Transverse colon (tissue), 4 donors: ENCODE measurements at places on chromosomes 2 and 18. TPM values are rescaled to one million over a fixed set of nuclear protein-coding genes. Genes with fewer than 3 reads are reported as not detected.
A peak's percentile ranks its signal among the peaks of the same experiment; 100 is the strongest.

Gene SLC30A3
- not detected for total RNA-seq

GRCh38 chr2:95292623-95293260, 4.4 kb upstream of the KCNIP3 start:
- DNase-seq: no peak

DNA sequence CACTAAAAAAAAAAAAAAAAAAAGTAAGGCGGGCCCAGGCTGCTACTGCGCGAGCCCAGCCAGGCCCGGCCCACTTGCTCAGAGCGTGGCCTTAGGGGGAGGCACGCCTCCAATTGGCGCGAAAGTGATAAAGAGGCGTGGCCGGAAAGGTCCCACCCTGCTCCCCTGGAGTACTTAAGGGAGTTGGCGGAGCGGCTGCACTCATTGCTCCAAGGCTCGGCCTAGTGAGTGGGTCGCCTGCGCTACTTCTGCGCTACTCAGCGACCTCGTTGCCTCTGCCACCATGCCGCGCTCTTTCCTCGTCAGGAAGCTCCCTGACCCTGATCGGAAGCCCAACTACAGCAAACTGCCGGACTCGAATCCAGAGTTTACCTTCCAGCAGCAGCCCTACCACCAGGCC, 36.9 kb downstream of the UNC80 start:
- no peak for DNase-seq

DNA sequence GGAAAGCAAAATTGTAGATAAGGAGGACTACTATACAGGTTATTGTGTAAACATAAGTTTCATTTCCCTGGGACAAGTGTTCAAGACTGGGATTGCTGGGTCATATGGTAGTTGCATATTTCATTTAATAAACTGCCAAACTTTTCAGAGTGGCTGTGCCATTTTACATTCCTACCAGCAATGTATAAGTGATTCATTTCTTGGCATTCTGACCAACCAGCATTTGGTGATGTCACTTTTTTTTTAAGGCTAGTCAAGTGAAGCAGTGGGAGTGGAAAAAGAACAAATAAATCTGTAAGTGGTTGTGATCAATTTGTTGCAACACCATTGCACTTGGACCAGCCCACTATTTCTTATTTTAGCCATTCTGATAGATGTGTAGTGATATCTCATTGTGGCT, 5.2 kb upstream of the CHCHD5 start:
- no peak for DNase-seq

- no peak for DNase-seq
Measured at GRCh38 chr2:23414106-23414505, 29.1 kb downstream of the KLHL29 start.

- no peak for DNase-seq
Measured at GRCh38 chr2:42839809-42840501, 47.6 kb upstream of the HAAO start.

DNA sequence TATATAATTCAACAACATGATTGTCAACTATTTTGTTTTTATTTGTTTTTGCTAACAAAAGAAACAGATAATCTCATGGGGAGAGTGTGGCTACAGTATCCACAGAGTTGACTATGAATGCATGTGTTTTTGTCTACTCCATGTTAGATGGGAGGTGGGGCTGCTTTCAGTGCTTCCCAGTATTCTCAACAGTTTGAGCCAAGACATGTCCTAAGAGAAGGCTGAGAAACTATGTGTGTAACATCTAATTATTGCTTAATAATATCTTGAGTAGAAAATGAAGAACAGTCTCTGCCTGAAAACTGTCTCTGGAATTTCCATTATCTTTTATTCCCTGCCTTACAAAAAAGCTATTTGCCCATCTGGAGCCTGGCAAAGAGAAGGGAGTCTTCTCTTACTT, 178.8 kb upstream of the MMADHC start:
- DNase-seq: no peak

DNA sequence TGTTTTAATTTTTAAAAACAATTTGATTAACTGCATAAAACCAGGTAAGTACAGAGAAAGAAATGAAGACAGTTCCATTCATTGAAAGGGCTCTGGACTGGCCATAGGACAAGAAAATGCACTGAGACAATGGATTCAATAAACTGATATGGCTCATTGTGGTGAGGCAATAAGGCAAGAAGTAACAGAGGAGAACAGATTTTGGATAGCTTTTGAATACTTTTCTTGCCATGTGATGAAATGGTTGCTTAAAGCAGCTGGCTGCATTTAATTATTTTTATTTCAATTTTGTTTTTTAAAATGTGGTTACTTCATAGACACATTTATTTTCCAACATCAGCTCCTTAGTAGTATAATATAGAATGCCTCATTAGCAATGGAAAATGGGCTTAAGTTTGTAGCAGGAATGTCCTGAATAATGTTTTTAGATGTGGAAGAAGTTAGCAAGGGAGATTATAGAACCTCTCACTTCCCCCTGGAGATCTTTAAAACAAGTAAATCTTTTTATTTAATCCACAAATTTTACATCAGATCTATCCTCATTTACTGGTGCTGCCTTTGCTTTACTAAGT, 646.9 kb upstream of the ZEB2 start:
- no peak for DNase-seq

- DNase-seq: no peak
Measured at GRCh38 chr2:104787298-104788065, 66.4 kb upstream of the POU3F3 start.

DNA sequence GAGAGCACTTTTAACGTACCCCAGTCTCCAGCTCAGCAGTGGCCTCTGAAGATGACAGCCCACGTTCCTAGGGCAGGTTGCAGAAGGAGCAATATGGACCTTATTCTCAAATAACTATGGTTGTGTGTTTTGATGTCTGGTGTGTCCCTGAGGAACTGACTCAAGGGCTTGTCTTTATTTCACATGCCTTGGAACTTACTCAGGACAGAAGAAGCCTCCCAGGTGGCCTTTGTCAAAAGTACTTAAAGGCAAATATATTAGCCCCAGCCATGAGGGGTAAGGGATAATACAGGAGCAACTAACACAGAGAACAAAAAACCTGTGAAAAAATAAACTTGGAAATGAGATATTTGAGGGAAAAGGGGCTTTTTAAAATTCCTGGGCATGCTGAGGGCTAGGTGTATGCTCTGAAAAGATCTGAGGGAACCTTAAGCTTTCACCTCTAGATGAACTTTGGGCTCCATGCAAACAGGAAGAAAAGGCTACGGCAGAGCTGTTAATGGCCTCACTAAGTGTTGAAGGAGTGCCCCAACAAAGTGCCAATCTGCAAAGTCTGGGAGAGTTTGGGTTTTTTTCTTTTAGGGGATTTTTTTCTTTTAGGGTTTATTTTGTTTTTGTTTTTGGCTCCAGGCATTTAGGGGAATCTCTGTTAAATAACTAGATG, 40.3 kb downstream of the SRBD1 start:
- no peak for DNase-seq

- peak; percentile 21 for DNase-seq
Measured at GRCh38 chr2:37523814-37524362, 147.6 kb downstream of the CDC42EP3 start.

DNA sequence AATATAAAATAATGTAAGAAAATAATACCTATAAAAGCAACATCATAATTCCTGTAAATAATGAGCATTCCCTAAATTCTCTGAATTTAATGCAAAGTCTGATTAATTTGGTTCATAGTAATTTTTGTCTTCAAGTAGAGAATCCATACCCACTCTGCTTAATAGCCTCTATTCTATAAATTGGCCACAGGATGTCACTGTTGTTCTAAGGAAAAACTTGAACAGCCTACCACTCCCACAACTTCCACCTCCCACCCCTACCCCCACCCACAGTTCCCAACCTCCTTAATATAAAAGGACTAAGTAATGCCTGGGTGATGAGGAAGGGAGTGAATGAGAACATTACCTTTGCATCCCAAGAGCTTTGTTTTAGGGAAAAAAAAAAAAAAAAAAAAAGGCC, 27.2 kb upstream of the BBS5 start:
- DNase-seq: no peak
